Articular chondrocyte of knee joint (primary cell): ENCODE measurements at places on chromosomes 2 and 18. TPM values are rescaled to one million over a fixed set of nuclear protein-coding genes. Genes with fewer than 3 reads are reported as not detected.

Gene GCG
- not detected in 2 replicates for total RNA-seq

Gene GYPC
- 77.5 and 109 TPM in 2 replicates for total RNA-seq

Gene ATRAID
- total RNA-seq, result 200 and 246 TPM in 2 replicates

Gene RAB31
- 63.0 and 68.9 TPM in 2 replicates for total RNA-seq

Gene DSG4
- not detected in 2 replicates for total RNA-seq

Gene SLC14A1
- total RNA-seq, result 0.65 and 5.0 TPM in 2 replicates

Gene SKOR2
- not detected in 2 replicates for total RNA-seq

Gene IGFBP2
- 13.5 and 13.6 TPM in 2 replicates for total RNA-seq

Gene SYT4
- not detected in 2 replicates for total RNA-seq
